ENCODE measurements at places on chromosomes 7 and 10.

GRCh38 chr7:22129819-22130580, 184.3 kb upstream of the CDCA7L start:
- no peak for DNase-seq

GRCh38 chr7:149723795-149724495, 49.4 kb downstream of the ZNF467 start:
- no peak for DNase-seq

- peak; percentile 59 for DNase-seq
Measured at GRCh38 chr10:116098411-116099022, 174.5 kb downstream of the GFRA1 start.

DNA sequence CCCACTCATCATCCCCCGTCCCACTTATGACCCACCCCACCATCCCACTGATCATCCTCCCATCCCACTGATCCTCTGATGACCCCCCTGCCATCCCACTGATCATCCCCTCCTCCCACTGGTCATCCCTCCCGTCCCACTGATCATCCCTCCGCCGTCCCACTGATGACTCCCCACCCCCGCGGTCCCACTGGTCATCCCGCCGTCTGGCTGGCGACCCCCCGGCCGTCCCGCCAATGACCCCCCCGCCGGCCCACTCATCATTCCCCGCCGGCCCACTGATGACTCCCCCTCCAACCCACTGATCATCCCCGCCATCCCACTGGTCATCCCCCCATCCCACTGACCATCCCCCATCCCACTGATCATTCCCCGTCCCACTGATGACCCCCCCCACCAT, 161.1 kb downstream of the GRM8 start:
- DNase-seq = no peak

DNA sequence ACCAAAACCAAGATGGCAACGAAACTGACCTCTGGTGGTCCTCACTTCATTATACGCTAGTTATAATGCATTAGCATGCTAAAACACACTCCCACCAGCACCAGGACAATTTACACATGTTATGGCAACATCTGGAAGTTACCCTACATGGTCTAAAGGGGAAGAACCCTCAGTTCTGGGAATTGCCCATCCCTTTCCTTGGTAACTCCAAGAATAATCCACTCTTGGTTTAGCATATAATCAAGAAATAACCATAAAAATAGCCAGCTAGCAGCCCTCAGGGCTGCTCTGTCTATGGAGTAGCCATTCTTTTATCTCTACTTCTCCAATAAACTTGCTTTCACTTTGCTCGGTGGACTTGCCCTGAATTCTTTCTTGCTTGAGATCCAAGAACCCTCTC, 191.1 kb downstream of the DOCK4 start:
- no peak for DNase-seq

- DNase-seq = no peak
Measured at GRCh38 chr10:112981553-112981952, 31.5 kb downstream of the TCF7L2 start.

DNA sequence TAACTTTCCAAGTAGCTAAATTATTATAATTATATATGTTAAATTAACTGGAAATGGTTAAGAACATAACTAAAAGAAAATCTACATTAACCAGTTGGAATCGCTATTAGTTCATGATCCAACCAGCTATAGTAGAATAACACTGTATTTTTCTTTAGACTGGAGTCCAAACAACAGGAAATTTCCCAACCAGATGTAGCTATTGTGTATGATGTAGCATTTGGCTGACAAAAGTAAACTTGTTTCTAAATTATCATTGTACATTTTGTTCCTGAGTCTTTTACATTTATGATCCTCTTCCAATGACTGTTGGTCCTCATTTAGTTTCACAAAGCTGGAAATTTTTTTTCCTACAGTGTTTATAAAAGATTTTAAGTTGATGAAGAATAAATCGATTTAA, 62.1 kb downstream of the PAPSS2 start:
- no peak for DNase-seq

- DNase-seq = no peak
Measured at GRCh38 chr7:386385-386784, 96.4 kb downstream of the FOXL3 start.

DNA sequence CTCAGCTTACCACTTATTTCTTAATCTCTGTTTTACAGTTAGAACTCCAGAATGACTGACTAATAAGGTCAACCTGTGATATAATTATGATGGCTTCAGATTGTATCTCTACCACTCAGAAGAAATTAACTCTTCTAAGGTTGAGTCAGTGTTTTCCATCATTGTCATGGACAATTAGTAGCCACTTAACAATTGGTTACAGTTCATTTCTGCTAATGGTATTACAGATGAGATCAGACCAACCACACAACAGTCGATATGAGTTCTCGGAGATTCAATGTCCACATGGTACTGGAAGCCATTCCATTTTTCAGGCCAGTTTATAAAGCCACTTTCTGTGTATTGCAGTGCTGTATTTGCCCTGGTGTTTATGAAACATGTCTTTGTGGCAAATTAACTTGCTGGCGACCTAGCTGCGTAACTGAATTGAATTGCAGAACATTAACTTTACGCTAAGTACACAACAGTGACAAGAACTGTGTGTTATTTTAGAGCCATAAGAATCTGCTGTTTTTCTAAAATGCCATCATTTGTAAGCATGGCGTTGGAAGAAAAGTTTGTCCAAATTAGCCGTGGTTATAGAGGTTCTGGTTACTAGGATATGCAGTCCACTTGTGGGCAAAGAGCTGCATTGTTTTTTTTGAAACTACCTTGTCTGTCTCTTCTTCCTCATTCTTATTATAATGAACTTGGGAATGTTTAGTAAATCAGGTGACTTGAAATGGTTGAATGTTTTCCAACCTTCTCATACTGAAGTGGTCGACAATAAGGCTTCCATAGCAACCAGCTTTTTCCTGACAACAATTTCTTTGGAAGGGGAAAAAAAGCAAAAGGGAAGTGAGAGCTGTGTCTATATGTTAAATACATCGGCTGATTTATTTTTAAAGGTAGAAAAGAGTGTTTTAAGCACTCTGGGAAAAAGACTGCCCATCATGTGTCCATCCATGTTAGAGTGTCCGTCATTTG, 76.4 kb downstream of the CELF2 start:
- DNase-seq = no peak

DNA sequence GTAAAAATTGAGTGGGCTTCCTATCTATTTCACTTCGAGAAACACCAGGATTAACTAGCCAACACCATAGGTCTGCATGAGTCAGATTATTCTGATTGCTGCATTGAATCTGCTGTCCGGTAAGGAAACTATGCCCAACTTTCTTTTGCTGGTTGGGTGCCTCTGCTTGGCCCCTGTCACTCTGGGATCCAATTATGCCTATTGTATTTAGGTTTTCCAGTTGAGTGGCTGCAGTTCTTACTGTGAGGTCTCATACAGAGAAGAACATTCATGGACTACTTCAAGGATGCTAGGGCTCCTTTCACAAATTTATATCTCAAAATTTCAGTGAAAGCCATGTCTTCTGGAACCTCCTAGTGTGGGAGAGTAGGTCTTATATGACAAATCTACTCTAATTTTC, 215.1 kb upstream of the SORCS1 start:
- no peak for DNase-seq

DNA sequence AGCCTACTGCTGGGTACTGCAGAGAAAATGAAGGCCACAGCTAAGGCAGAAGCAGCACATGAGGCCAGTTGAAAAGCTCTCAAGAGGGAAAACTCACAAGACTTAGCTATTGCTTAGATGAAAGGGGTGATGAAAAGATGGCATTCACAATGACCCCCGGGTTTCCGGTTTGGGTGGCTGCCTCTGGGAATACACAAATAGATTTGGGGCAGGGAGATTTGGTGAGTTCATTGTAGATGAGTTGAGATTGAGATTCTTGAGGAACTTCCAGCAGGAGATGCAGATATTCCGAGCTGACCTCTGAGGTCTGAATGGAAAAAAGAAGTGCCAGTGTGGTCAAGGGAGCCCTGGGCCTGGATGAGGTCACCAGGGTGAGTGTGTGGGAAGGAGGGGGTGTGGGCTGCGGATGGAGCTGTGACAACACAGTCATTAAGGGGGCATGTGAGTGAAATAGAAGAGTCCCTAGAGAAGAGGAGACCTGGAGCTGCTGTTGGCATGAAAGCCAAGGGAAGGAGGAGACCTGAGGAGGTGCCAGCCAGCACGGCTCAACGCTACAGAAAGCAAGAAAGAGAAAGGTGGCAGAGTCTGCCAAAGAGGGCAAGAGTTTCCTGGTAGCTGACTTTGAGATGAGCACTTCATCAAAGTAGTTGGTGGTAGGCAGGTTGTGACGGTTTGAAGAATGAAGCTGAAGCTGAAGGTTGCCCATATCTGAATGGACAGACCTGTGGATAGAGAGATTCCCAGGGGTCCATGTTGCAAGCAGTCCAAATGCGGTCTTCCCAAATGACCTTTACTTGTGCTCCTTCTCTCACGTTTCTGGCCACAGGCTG, 43.7 kb downstream of the HIF1AN start:
- no peak for DNase-seq

DNA sequence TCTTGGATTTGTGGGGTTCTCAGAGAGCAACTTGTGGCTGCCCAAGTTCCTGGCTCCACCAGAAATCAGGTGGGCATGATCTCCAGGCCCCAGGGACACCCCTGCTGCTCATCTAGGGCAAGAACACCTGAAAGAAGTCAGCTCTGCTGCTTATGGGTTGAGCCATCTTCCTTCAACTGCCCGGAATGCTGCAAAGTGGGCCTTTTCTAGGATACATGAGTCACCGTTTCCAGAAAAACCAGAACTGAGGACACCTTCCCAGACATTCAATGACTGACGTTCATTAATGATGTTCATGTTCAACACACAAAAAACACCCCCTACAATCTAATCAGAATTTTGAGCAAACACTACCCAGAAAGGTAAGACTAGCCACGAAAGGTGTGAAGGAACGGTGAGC, 98.0 kb downstream of the MAD1L1 start:
- no peak for DNase-seq

DNA sequence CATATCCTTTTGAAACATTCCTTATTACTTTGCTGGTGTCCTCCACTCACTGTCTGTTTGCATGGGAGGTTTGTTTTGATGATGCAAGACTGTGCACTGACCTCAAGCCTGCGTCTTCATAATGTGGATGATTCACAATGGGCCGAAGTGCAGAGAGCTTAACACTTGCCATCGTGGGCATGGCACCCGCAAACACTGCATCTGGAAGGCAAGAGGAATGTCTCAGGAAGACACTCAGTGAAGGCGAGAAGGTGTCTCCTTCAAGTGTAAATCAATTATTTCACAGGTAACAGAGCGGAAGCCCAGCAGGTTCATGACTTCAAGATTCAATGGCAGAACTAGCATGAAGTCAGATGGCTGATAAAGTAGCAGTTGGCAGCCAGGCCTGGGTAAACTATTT, 98.1 kb downstream of the DPY19L1 start:
- DNase-seq = peak; percentile 8

DNA sequence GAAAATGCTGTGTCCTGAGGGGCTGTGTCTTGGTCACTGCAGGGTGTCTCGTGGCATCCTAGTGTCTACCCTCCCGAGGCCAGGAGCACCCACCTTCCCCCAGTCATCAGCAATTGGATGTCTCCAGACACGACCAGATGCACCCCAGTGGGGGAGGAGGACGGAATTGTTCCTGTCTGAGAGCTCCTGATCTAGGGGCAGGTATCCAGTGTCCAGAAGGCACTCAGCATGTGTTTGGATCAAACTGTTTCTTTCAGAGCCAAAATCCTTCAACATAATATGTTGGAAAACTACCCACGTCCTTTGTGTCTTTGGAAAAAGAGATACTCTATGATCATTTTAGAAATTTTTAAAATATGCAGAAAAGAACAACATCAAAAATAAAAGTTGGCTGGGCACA, 16.9 kb downstream of the PRKRIP1 start:
- DNase-seq = no peak

DNA sequence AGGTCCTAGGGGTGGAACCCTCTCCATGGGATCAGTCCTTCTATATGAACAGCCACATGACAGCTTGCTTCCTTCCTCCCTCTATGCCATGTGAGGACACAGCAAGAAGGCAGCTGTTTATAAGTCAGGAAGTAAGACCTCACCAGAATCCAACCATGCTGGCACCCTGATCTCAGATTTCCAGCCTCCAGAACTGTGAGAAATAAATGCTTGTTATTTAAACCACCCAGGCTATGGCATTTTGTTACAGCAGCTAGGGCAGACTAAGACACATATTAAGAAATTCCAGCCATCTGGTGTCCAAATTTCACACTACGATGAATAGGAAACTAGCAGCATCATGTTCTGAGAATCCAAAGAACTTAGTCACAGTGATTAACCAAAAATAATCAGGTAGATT, 140.1 kb downstream of the ZFAND4 start:
- DNase-seq = no peak

DNA sequence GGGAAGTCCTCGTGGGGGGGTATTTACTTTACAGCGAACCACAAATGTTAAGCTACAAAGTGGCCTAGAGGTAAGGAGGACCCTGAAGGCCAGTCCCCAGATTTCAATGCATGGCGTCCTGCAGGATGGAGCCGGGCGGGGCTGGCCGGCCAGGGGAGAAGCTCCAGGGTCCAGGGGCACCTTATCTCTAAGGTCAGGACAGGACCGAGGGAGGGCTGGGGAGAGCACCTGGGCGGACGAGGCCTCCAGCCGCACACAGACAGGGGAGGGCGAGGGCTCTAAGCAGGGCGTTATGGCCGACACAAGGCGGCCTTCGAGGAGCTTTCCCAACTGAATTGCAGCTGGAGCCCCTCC, 96.4 kb upstream of the DIP2C start:
- DNase-seq = no peak

DNA sequence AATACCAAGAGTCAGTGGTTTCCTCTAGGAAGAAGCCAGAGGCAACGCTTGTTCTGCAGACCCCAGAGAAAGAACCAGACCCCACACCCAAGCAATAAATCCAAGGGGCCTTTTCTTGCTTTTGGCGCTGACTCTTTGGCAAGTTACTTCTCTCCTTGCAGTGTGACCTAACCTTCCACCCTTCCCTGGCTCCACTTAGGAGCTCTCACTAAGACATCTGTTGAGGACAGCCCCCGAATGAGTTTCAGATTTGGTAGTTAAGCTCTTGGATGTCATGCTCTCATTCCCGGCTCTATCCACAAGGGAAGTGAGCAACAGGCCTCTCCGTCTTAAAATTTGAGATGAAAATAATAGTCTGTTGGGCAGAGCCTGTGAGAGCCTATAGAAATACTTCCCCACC, 50.6 kb upstream of the FAM204A start:
- no peak for DNase-seq

DNA sequence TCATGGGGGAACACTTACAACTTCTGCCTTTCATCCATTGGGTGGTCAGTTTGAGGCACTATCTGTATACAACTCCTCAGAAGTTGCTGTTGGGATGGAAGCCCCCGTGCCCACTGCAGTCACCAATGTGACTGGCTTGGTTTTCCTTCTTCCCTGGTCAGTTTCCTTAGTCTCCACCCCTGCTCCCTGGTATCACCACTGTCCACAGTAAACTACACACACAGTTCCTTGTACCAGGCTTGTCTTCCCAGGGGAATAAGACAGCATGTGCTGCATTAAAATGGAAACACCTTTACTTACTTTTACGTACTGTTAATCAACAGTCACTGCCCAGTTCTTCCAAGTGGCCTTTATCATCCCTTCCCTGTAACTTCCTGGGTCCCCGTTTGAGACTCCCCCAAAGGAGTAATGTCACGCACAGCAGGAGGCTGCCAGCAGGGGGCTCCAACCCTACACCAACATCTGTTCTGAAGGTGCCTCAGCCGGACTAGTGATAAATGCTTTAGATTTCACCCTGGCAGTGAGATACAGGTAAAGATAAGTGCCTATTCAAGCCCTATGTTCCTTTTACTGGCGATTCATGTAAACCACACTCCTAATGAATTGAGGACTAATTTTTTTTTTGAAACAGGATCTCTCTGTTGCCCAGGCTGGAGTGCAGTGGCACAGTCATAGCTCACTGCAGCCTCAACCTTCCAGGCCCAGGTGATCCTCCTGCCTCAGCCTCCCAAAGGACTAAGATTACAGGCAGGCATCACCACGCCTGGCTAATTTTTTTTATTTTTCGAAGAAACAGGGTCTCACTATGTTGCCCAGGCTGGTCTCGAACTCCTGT, 45.3 kb upstream of the PIK3AP1 start:
- DNase-seq = peak; percentile 82
